ENCODE measurements at places on chromosomes 7 and 10.
A peak's percentile ranks its signal among the peaks of the same experiment; 100 is the strongest.

DNA sequence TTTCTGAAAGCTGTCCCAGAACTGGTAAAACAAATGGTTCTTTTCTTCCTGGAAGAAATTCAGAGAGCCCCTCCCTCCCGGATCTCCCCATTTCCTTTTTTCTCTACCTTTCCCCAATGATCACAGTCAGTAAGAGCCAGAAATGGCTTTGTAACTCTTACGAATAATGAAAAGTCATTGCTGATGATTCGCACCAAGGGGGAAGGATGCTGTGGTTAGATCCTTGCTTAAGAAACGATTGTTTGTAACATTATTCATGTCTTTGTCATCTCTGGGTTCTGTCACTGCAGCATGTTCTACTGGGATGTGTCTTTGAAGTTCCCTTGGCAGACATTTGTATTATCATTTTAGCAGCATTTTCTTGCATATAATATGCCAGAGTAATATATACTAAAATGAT, 138.9 kb downstream of the CACNB2 start:
- DNase-seq, result no peak

- no peak for DNase-seq
Measured at GRCh38 chr7:103396471-103396870, 49.0 kb downstream of the PSMC2 start.

GRCh38 chr10:43870968-43871439, 222.3 kb upstream of the ZNF32 start:
- DNase-seq, result no peak

DNA sequence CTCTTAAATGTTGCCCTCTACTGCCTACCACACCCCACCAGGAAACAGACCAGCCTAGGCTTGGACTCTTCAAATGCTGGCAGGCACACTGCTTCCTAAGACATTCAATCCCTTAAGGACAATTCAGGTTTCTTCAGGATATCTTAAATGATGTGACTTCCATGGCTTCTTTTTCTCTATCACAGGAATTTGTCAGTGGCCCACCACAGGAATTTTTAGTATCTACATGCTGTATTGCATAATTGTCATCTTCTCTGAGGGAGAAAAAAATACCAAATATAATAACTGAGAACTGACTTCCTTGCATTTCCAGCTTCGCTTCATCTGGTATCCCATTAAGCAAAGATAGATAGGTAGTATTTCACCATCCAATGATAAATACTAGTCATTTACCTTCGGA, 129.3 kb downstream of the WNT2 start:
- DNase-seq, result no peak

- DNase-seq, result no peak
Measured at GRCh38 chr7:18529239-18529638, 33.7 kb downstream of the HDAC9 start.

DNA sequence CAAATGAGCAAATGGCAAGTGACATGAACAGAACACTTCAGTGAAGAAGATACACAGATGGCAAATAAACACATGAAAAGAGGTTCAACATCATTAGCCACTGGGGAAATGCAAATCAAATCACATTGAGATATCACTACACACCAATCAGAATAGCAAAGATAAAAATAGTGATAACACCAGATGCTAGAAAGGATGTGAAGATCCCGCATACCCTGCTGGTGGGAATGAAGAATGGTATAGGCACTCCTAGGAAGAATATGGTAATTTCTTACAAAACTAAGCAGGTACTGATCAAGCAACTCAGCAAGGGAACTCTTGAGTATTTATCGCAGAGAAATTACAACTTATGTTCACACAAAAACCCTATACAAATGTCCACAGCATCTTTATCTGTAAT, 11.2 kb downstream of the LAMB4 start:
- DNase-seq, result no peak

DNA sequence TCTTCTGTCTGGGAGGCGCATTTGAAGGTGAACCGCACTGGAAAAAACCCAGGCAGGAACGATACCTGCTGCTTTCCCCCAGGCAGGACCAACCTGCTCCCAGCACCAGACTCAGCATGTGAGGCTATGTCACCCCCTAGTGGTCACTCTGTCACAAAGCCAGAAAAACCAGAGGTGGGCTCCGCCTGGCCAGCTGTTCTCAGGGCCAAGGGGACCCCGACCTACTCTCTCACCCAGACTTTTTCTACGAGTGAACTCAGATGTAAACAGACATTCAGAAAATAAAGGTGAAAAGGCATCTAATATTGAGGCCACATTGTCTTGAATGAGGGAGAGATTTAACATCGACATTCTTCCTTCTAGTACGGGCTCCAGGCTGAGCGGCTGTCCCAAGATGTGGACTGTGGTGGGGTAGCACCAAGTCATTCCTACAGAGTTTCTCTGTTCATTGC, 117.3 kb downstream of the PRKAG2 start:
- DNase-seq, result peak; percentile 80

DNA sequence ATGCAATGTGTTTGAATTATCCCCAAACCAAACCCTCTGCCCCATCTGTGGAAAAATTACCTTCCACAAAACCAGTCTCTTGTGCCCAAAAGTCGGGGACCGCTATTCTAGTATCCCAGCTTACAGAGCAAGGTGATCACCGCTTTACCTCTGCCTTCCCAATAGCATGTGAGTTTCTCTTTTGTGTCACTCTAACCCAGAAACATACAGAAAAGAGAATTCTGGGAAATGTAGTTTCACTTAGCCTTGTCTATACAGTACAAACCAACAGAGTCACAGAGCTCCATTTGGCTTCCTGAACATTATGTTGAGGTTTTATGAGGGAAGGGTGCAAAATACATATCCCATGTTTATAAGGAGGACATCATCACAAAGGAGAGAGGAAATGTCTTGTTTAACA, 260.3 kb upstream of the MINDY3 start:
- DNase-seq, result no peak

- DNase-seq, result no peak
Measured at GRCh38 chr10:118694848-118695247, 59.9 kb downstream of the CACUL1 start.

- DNase-seq, result no peak
Measured at GRCh38 chr7:10483671-10484070, 490.0 kb upstream of the PHF14 start.

DNA sequence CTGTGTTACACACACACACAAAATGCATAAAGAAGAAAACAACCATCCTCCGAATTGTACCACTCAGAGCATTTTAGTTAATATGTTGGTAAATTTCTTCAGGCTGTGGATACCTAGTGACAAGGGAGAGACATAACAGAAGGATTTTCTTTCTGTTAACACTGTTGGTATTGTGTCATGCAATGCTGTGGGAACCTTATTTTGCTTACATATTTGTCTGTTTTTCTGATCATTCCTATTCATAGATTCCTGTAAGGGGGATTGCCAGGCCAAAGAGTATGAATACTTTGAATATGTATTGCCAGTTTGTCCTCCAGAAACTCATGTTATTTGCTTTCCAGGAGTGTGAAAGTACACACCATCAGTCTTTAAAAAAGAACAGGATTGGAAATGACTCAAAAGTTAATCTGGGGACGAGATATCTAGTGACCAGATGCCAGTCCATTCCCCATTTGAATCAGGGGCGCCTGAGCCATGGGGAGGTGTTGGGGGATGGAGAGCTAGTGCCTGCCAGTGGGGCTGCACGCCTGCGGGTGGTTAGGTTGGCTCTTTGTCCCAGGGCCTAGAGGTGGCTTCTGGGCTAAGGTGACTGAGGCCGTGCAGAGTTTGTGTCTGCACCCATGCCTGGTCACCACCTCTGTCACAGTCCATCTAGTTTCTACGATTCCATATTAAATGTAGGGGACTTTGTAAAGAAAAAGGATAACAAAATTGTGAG, 142.0 kb downstream of the PTPN20 start:
- no peak for DNase-seq

Data from COR-L47 (cell line).